ENCODE measurements at places on chromosomes 3 and 15.

DNA sequence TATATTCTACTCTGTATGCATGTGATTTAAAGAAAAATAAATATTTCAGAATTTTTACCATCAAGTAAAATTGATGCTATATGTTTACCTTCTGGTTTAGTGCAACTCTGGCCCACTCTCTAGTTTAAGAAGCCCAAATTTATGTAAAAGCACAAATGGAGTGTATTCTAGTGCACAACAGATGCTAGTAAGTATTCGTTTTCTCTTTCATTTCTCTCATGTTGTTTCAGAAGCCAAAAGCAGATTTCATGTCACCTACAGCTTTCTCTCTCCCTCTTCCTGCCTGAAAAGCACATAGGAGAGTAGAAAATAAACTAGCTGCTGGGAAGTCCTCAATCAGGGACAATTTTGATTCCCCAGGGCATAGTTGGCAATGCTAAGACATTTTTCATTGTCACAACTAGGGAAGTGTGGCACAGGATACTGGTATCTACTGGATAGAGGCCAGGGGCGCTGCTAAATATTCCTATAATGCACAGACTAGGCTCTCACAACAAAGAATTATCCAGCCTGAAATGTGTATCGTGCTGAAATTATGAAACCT is 147.4 kb upstream of the ARHGEF26 start:
- DNase-seq, result no peak

- DNase-seq, result no peak
Measured at GRCh38 chr3:32593903-32594525, 23.4 kb upstream of the DYNC1LI1 start.

DNA sequence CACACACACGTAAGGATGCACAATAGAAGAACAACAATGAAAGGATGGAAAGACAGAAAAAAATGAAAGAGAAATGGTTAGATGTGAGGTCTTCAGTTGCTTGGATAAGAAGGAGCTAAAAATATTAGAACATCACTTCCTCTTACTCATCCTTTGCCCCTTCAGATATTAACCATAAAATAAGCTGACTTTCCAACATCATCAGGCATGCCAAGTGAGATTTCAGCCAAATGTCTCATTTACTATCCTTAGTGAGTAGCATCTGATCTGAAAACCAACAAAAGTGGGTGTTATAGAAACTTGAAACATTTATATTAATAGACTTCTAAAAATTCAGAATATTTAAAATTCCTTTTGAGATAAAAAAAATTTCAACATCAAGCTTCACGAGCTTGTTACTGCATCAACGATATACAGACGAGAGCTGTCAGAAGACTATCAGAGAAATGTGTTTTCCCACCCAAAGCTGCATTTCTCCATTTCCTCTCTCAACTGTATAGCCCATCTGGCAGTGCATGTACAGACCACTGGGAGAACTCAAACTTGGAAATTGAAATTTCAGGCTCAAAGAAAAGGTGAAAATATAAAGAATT is 25.4 kb upstream of the LSAMP start:
- DNase-seq, result no peak

DNA sequence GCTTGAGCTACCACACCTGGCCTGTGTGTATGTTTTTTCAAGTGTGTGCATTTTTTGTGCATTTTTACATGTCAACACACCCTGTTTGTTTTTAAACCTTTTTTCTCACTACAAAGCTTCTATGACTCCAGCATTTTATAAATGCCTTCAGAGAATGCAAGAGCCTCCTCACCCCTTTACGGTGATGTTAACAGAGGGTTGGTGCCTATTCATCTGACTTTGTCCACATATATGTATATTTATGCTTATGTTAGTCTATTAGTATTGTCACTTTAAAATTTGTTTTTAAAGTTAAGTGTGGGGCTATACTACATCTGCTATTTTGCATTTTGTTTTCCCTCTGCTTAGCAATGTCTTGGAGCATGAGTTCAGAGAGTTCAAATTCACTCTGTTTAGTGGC is 45.8 kb downstream of the EEFSEC start:
- DNase-seq, result no peak

- no peak for DNase-seq
Measured at GRCh38 chr3:5607581-5607980, 420.1 kb downstream of the EDEM1 start.

DNA sequence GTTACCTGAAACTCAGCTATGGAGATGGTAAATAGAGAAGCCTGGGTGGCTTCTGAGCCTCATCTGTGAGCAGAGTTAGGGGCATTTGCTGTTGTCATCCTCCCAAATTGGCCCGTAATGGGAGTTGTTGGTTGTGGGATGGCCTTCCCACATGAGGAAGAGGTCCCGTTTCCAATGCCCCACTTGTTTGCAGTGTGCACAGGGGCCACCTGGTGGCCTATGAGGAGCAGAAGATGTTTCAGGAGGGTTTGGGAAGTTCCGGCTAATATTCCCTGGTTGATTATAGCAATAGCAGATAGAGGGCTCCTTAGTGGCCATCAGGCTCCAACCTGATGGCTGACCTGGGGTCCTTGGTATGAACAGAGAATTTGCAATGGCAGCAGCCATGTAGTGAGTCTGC is 1546.5 kb downstream of the OTOL1 start:
- no peak for DNase-seq

DNA sequence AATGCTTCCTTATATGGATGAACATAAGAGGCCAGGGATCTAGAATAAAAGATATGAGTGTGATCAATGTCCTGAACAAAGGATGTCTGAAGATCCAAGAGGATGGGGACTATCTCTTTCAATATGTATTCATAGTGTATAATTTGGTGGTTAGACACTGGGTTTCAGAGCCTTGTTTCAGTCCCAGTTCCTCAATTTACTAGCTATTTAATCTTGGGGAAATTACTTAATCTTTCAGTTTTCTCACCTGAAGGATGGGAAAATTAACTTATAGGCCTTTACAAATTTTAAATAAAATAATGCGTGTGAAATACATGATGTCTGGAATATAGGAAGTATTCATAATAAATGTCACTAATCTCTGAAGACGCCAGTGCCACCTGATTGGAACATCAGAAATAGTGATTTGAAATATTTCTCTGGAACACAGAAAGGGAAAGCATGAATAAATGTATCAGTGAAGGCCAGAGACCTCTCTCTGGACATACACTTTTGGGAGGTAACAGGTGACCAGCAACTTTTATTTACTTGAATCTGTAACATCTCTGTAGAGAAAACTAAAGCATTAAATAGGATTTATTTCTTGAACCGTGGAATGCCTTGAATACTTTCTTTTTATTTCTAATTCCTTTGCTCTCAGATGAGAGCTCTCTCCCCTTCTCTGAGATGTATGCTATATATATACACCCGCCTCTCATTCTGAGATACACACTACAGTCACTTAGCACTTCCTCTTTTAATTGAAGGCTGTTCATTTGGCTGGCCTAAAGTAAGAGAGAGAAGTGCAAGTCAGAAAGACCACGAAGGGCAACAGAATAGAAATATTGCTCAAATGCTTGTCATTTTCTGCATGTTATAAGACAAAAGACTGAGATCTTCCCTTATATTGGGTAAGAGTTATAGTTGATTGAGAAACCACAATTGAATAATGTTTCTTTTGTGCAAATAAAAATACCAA is 407.1 kb downstream of the LSAMP start:
- no peak for DNase-seq

- no peak for DNase-seq
Measured at GRCh38 chr3:32154205-32154579, 47.8 kb downstream of the GPD1L start.

- no peak for DNase-seq
Measured at GRCh38 chr3:182920515-182921084, 59.7 kb downstream of the DCUN1D1 start.

- no peak for DNase-seq
Measured at GRCh38 chr3:177881351-177881750, 654.9 kb upstream of the KCNMB2 start.

- DNase-seq, result no peak
Measured at GRCh38 chr3:74314696-74315095, 299.8 kb downstream of the CNTN3 start.

DNA sequence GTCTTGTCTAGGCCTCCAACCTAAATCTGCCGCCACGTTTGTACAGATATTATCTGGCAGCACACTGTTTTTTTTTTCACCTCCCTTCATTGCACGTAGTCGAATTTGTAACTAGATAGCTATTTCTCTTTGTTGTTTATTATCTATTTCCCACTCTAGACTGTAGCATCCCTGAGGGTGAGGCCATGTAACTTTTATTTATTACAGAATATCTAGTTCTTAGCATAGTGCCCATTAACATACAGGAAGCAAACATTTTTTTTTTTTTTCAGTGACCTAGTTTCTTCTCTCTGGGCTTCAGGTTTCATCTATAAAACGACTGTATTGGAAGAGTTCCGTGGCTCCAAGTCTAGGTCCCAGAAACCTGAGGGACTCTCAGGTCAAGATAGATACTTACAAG is 354.3 kb downstream of the FGF12 start:
- DNase-seq, result no peak

- no peak for DNase-seq
Measured at GRCh38 chr3:168864107-168865021, 768.6 kb upstream of the GOLIM4 start.

DNA sequence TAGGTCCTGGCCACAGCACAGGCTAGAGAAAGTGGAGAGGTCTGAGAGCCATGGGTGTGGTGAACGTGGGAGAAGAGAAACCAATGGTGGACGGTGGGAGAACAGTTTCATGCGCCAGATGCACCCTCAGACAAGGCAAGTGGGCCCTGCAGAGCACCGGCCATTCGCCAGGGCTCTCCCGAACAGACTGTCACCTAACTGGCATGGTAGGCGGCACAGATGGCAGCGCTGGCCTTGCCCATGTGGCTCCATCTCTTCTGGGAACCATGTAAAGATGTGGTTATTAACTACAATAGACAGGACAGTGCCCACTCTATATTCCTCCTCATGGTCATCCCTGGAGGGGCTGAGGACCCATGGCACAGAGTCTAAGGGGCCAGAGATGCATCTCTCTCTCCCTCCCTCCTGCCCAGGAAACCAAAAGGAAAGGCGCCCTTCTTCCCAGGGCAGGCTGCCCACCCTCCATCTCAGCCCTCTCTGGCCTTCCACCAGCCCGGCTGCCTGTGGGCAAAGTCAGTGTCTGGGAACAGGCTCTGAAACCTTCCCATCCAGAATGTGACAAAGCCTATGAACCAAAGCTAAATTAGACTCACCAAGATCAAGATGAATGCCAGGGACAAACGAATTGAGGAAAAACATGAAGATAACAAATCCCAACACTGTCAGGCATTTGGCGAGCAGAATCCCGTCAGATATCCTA is 147.8 kb downstream of the OCA2 start:
- DNase-seq, result no peak

DNA sequence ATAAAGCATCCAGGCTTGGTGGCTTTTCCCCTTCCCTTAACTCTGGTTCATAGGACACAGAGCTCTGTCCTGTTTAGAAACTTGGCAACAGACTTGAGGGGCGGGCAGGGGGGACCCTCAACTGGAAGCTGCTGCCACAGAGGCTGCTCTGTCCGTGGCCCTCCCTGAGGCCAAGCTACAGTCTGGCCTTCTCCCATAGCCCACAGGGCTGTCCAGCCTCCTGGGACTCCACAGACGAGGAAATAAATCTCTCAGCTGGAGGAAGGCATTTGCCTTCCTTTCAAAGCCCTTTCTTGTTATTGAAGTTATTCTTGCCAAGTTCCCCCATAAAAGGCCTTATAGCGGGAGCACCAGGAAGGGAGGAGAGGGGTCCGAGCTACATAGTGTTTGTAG is 248.8 kb upstream of the TPM1 start:
- no peak for DNase-seq

- DNase-seq, result no peak
Measured at GRCh38 chr15:70687482-70687881, 75.9 kb downstream of the UACA start.

- DNase-seq, result no peak
Measured at GRCh38 chr15:51907136-51907862, 64.3 kb downstream of the LEO1 start.

DNA sequence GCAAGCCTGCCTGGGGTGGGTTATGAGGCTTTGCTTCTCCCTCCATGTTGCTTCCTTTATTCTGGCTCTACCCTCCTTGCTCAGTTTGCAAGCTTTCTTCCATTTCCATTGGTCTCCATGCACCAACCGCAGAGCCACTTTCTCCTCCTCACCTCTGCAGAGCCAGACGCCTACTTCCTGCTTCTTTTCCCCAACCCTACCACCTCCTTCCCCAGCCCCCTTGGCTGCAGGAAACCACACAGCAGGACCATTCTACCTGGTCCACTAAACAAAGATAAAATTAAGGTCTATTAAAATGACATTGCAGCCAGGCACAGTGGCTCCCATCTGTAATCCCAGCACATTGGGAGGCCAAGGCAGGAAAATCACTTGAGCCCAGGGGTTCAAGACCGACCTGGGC is 10.0 kb upstream of the CAV3 start:
- no peak for DNase-seq

DNA sequence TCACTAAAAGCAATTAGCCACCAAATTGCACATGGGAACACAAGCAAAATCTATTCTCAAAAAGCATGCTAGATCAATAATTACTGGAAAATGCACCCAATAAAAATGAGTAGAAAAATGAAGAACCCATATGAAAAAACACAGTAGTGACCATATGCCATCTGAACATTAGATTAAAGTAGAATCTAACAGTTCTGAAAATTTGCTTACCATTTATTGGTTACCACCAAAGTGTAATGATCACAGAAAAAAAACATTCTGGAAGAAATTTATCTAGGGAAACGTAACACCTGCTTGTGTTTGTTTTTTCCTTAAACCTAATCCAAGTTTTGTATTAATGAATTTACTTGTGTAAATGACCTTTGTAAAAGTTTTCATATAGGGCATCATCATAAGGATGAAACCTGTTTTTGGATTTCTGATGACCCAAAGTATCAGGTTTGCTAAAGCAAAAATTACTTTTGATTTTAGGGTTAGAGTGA is 37.6 kb upstream of the AADAC start:
- DNase-seq, result no peak

- DNase-seq, result no peak
Measured at GRCh38 chr3:124685067-124685466, 45.2 kb upstream of the UMPS start.

DNA sequence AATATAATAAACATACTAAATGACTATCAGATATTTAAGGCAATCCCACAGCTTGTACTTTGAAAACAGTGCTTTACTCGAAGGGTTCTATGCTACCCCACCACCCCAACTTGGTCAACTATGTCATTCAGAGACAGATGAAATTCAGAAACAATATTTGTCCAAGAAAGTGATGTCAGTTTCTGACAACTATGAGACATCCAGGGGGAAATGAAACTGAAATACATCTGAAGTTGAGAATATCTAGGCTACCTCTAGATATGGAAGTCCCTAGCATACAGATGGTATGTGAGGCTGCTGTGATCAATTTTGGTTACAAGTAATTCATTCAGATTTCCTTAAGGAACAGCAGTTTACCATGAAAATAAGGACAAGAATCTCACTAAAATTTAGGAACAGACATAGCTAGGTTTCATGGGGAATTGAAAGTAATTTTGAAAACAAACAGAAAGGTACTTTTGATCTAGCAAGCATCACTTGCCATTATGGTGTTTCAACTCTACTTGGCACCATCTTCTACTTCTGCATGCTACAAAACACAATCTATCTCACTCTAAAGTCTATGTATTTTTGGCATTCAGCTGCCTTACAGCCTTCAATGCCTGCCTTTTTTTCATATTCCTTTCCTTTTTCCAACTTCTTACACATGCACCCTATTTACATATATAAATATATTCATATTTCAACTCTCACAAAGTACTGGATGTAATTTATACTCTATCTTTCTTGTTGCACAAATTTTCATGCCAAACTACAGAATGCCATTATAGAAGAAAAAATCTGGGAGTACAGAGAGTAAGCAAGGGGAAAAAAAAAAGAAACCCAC is 21.7 kb downstream of the ATG3 start:
- DNase-seq, result no peak

Measured in CD4-positive, alpha-beta T cell treated with Interleukin-10 for 1 hour (primary cell).